ENCODE measurements at places on chromosomes 6 and 20. TPM values are rescaled to one million over a fixed set of nuclear protein-coding genes. Genes with fewer than 3 reads are reported as not detected.

BHLHE23 gene
- total RNA-seq: not detected

ATXN1 gene
- 64.6 TPM for total RNA-seq

SUMO4 gene
- 4.0 TPM for total RNA-seq

PACSIN1 gene
- total RNA-seq: 2.2 TPM

TSHZ2 gene
- 20.5 TPM for total RNA-seq

RSPH9 gene
- total RNA-seq: 0.18 TPM

TGM3 gene
- not detected for total RNA-seq

BCAS4 gene
- total RNA-seq: not detected

GRCh38 chr6:5422321-5422915 lies 161.1 kb downstream of the FARS2 start:
- peak; percentile 58 for DNase-seq

GRCh38 chr6:4997862-4998261 lies 6.0 kb downstream of the RPP40 start:
- no peak for DNase-seq

- DNase-seq: no peak
Measured at GRCh38 chr20:41715526-41715925, 97.3 kb upstream of the CHD6 start.

DNA sequence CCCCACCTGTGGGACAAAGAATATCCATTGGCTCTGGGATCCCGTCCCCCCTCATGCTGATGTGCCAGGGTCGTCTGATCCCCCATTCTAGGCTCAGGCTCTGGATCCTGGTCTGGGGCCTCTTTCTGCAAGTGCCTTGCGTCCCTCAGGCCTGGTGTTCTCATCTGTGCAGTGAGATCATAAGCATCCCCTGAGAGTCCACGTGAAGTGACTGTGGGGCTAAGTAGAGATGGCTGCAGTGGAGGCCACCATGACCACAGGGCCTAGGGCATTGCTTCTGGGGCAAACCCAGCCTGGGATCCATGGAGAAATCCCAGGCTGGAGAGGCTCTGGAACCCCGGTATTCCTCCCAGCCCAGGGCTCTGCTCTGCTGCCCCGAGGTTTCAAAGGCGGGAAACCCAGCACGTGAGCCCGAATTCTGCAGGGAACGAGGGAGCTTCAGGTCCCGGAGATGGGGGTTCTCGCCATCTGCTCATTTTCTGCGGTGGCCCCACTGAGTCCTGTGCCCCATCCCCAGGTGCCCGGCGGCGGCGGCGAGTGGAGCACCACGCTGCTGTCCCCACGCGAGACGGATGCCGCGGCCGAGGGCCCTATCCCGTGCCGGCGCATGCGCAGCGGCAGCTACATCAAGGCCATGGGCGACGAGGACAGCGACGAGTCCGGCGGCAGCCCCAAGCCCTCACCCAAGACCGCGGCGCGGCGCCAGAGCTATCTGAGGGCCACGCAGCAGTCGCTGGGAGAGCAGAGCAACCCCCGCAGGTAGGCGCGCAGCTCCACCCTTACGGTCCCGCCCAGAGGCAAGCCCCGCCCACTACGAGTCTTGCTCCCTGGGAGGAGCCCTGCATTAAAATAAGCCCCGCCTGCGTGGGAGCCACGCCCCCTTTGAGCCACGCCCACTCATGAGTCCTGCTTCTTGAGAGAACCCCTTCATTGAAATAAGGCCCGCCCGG lies 105.5 kb upstream of the MYL9 start:
- peak; percentile 90 for DNase-seq

DNA sequence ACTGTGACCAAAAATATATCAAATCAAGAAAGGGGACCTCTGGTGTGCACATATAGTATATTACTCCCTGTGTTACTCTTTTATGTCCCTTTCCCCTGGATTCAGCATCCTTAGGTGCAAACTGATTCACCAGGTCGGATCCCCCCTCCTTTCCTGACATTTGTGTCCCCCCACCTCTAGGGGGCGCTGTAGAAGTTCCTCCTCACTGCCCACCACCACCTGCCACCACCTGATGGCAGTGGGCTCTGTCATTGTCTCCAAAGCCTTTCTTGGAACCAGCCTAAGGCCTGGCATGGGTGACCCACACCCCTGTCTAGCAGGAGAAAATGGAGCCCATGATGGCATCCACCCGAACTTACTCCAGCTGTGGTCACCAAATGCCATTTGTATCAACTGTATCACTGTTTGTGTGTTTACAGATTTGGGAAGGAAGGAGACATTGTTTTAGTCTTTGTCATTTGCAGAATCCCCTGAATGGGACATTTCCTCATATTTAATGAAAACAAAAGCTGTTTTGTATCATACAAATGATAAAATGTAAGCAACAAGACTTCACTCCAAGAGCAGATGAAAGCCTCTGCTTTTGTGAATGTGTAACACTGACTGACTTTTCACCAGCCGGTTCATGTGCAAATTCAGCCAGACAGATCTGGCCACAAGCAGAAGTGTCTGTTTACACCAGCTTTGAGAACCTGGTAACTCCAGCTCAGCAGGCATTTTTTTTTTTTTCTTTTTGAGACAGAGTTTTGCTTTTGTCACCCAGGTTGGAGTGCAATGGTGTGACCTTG lies 66.2 kb downstream of the ARMC2 start:
- DNase-seq: no peak

DNA sequence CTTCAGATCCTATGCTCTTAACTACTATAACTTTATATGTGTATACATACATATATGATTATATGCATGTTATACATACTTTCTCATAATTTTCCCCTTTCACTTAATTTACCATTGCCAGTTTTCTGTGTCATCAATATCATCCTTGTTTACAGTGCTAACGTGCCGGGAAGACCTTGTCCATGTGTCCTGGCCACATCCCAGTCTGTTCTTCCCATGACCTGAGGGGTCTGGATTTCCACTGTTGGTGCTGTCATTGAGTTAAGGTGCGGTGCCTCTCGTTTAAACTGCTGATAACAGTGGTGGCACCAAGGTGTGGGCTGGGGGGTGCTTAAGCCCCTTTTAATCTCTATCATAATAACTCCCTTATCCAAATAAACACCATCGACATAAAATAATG lies 8.5 kb upstream of the SDCBP2 start:
- no peak for DNase-seq

GRCh38 chr6:164148788-164149187 lies 734.3 kb downstream of the QKI start:
- no peak for DNase-seq

DNA sequence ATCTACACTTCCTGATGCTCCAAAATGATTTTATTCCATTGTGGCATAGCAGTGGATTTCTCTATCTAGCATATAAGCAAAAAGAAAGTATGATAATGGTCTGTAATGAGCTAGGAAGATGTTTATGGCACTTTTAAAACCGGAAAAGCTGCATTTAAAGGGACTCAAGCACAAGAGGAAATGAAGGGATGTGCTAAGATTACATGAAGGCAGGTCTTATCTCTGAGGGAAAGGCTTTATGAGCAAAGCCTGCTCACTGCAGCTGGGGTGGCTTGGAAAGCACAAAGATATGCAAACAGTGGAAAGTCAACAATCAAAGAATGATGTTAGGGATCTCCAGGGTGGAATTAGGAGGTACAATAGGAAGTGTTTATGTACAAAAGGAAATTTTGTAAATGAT lies 138.2 kb downstream of the TENT5A start:
- peak; percentile 58 for DNase-seq

DNA sequence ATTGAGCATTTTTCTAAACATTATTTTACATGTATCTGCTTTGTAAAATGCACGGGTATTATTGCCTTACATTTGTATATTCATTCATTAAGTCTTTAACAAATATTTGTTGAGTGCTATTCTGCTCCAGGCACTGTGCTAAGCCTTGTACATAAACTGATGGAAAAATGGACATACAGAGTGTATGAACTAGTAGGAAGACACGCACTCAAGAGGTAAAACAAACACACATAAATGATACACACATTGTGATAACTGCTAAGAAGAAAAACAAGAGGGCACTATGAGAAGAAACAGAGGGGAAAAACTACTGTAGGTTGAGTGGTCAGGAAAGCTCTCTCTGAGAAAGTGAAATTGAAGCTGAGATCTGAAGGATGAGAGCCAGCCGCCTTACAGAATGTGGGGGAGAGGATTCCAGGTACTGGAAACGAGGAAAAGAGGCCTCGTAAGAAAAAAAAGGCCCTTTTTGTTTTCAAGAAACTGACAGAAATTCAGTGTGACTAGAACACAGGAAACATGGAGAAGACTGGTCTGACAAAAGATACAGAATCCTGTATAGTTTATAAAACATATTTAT lies 117.5 kb downstream of the EYA4 start:
- DNase-seq: no peak

- no peak for DNase-seq
Measured at GRCh38 chr6:39310542-39310941, 3.7 kb downstream of the KCNK17 start.

DNA sequence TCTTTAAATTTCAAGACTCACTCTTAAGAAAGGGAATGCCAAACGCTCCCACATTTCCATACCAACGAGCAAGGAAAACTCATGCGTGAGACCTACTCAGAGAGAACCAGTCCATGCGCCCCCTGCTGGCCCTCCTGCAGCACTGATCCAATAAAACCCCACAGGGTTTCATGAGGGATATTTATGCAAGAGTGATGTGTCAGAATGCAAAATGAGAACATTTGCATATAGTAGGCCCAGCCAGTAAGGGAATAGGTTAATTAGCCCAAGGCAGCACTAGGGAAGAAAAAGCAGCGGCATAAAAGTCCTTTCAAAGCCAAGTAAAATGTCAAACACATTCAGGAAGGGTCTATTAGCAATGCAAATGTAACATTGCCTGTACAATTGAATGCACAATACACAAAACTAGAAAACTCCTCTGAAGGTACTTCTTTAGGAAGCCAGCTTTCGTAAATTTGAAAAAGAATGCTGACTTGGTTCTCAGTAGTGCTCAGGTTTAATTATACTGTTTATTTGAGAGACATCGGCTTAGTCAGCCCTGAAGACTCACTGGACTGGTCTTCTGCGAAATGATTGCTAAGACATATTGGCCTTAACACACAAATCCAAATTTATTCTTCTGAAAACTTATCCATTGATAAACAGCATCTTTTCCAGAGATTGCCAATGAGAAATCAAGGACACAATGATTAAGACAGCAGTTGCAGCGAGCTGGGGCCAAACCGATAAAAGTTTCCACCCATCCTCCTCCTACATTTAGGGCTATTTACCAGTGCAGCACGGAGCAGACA lies 93.2 kb downstream of the GMPR start:
- DNase-seq: peak; percentile 72

GRCh38 chr6:16770701-16771569 lies 9.7 kb upstream of the ATXN1 start:
- peak; percentile 90 for DNase-seq

- DNase-seq: no peak
Measured at GRCh38 chr6:100184473-100184872, 190.4 kb upstream of the MCHR2 start.

DNA sequence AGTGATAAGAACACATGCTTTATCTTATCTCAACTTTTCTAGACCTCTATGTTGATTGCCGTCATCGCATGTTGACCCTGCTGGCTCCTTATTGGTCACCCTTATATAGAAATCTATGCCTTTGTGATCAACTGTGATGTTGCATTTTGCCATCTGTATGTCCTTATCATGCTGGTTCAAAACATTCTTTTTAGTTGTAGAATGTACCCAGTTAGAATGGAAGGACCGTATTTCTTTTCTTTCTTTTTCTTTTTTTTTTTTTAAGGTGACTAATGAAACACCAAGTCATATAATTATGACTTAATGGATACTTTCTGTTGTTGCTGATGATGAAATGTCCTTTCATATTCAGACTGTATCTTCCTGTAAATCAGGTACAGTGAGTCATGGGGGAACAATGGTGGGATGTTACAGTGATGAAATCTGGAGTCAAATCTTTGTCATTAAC lies 145.9 kb upstream of the CITED2 start:
- DNase-seq: no peak

DNA sequence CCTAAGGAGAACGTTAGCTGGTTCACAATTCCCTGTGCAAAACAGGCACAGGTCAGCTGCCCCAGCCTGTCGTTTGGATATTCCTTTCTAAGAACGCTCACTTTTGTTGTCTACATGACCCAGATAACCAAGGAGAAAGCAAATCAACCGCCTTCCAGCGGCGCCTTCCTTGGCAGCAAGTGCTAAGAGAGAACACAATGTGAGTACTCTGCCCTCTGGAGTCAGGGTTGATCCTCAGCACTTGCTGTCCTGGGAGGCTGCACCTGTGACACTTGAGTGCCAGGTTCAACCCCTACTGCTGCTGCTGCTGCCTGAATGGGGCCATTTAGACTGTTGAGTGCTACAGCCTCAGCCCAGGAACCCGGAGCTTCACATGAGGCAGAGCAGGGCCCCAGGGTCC lies 36.8 kb downstream of the OVOL2 start:
- DNase-seq: no peak

GRCh38 chr20:38253571-38253970 lies 7.0 kb downstream of the KIAA1755 start:
- no peak for DNase-seq

DNA sequence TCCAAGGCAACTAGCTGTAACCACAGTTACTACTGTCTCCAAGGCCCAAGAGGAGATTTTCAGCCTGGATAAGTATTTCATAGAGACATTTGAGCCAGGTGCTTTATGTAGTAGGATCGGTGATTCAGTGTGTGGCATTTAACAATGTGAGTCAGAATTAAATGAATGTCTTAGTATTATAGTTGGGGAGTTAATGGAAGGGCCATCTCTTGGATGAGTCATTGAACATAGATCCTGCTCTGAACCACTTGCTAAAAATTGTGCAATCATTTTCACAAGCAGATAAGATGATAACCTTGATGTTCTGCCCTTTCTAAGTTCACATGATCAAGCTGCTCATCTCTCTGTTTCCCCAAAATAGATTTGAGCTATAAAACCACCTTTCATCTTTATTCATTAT lies 668.9 kb upstream of the CITED2 start:
- no peak for DNase-seq

DNA sequence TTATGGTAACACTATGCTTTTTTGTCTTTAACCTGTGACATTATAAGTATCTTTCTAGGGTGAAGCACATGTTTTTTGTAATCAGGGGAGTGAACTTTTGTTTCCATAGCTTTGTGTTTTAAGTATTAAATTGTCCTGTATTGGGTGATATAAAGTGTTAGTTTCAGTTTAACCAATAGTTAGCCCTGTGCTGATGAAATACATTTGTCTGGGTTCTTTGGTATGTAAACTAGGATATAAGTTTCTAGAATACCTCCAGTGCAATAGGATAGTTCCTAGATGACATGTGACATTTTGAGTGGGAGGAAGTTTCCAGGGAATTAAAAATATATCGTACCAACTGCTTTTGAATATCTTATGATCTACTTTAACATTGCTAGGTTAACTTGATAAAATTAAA lies 611.0 kb upstream of the MARCKS start:
- no peak for DNase-seq

GRCh38 chr6:148593813-148594170 lies 153.0 kb upstream of the UST start:
- no peak for DNase-seq

GRCh38 chr6:7073821-7074525 lies 33.8 kb upstream of the RREB1 start:
- DNase-seq: peak; percentile 43

GRCh38 chr6:167345960-167346359 lies 21.1 kb downstream of the TTLL2 start:
- DNase-seq: no peak

GRCh38 chr6:122758927-122759334 lies 20.6 kb upstream of the FABP7 start:
- DNase-seq: no peak

Measured in stomach (tissue), 19 donors.